OCI-LY7 (cell line): ENCODE measurements at places on chromosomes 5 and 9. TPM values are rescaled to one million over a fixed set of nuclear protein-coding genes. Genes with fewer than 3 reads are reported as not detected.

Gene NRARP
- 6.4 and 8.9 TPM in 2 replicates for total RNA-seq

Gene MELK
- total RNA-seq: 58.7 and 63.2 TPM in 2 replicates

Gene SLCO4C1
- not detected in 2 replicates for total RNA-seq

Gene NPDC1
- 0.38 and 0.39 TPM in 2 replicates for total RNA-seq
